Activated T-cell treated with anti-CD3 and anti-CD28 coated beads for 48 hours (primary cell): ENCODE measurements at places on chromosomes 11 and 22.

- DNase-seq, result no peak
These were observed 385 bp downstream of the HARBI1 start for GRCh38 chr11:46616551-46617133.

- no peak for DNase-seq
These were observed 28.3 kb downstream of the TRMU start for GRCh38 chr22:46363611-46364321.

DNA sequence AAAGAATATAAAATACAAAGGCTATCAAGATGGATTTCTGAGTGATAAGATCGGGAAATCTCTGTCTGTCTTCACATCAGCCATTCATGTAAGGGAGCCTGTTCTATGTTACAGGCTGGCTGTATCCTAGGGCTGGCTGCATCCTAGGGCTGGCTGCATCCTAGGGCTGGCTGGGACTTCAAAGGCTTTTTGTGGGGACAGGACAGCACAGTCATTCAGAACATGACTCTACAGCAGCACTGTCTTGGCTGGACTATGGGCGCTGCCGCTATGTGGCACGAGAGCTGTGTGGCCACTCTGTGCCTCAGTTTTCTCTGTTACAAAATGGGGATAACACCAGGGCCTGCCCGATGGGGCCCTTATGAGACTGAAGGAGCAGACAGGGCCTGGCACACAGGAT is 10.2 kb downstream of the ADAMTS8 start:
- no peak for DNase-seq

- DNase-seq, result no peak
These were observed 28.6 kb downstream of the SNAP29 start for GRCh38 chr22:20887375-20887774.

- no peak for DNase-seq
These were observed 35.7 kb downstream of the WEE1 start for GRCh38 chr11:9609002-9609759.

DNA sequence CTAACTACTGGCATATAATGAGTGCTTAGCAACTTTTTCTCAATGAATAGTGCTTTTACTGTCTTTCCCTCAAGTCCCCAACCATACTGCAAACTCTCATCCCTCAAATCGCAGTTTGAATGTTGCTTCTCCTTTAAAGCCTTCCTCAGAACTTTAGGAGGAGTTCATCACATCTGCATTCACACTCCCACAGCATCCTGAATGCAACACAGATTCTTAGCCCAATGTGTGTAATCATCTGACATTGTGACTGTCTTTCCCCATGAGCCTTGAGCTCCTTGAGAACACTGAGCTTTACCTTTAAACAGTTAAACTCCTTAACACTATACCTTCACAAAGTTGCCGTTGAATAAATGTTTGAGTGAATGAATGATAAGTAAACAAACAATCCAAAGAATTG is 81.7 kb upstream of the FAM181B start:
- no peak for DNase-seq

DNA sequence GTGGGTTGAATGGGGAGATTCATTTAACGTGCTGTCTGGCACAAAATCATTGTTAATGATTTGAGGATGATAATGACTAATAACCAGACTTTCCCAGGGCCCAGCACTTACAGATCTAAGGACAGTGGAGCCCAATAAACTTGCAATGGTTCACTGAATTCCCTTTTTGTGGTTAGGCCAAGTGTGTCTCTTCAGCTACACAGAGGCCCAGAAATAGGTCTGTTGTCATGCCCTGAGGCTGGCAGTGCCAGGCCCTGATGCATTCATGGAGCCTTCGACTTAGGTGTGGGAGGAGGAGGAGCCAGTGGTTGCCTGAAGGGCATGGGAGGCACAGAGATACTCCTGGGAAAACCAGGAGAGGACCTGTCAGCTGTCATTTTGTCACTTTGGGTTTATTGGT is 56.1 kb downstream of the KIAA1671 start:
- DNase-seq, result no peak

DNA sequence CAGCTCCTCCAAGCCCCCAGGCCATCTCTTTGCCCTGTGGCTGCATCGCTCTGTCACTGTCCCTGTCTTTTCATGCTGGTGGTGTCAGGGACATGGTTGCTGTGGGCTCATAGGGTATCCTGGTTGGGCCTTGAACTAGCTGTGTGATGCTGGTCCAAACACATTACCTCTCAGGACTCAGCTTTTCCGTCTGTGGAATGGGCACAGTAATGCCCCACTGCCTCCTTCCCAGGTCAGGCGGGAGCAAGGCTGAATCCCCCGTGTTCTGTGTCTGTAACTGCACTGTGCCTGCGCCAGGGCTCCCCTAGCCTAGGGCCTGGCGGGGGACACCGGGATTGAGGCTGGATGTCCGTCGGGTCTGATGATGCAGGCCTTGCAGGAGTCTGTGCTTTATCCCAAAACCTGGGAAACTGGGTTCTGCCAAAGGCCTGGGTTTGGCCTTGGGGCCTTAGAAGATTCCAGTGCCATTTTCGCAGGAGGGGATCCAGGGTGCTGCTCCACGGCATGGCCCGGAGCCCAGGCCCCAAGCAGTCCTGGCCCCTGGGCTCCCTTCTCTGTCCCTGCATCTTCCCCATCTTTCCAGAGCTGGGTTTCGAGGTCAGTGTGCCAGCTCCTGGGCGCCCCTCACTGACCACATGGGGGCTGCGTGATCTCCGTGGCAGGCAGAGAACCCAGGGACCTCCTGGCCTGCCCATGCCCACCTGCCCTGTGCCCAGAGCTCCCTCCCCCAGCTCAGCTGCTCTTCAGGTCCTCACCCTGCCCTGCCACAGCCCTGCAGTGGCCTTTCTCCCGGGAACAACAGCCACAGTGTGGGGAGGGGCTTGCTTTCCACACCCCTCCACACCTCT is 32.7 kb upstream of the CELSR1 start:
- no peak for DNase-seq

DNA sequence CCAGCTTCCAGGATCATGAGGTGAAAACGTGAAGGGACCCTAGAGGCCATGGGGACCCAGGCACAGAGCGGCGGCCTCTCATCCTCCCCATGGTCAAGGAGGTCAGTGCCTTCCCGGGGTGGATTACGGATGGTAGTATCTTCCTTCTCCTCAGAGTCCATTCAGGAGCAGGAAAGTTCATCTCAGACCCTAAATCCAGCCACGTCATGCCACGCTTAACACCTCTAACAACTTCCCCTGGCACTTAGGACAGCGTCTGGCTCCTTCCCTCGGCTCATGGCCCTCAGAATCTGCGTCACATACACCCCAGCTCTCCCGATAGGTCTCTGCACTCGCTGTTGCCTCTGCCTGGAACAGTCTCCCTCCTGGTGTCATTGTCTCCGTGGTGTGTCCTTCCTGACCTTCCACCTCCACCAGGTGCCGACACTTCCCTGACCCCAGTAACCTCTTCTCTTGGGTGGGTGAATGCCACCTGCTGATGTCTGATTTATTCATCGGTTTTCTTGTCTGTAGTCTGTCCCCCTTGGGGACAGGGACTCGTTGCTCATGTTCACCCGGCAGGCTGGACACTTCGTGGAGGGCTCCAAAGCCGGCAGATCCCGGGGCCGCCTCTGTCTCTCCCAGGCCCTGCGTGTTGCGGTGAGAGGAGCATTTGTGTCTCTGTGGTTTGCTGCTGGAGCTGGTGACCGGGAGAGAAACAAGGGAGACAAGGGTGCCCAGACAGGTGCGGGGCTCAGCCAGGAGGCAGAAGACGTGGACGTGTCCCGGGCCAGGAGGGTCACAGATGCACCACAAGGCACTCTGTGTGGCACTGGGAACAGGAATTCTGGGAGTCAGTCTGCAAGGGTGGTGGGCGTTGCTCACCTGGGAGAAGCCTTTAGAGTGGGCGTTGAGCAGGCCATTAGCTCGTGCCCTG is 1.4 kb downstream of the MYEOV start:
- DNase-seq, result no peak

GRCh38 chr11:111933872-111934271 is 3.3 kb upstream of the DIXDC1 start:
- no peak for DNase-seq
